ENCODE measurements at places on chromosomes 7 and 10. TPM values are rescaled to one million over a fixed set of nuclear protein-coding genes. Genes with fewer than 3 reads are reported as not detected.

GRCh38 chr7:131329176-131329570 lies 1.5 kb downstream of the MKLN1 start:
- no peak for DNase-seq

DNA sequence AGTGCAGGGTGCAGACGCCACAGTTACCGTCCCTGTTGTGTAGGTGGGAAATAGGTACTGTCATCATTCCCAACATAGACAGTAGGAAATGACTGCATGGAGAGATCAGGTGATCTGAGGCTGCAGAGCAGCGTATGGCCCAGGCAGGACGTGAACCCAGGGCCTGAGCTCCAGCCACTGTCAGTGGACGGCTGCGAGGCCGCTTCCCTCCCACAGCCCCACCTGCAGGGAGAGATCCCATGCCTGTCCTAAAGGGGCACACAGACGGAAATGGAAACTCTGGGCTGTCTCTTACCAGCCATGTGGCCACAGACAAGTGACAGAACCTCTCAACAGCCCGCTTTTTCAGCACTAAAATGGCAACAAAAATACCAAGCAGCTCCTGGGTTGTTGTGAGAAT lies 44.5 kb upstream of the MNX1 start:
- no peak for DNase-seq

DNA sequence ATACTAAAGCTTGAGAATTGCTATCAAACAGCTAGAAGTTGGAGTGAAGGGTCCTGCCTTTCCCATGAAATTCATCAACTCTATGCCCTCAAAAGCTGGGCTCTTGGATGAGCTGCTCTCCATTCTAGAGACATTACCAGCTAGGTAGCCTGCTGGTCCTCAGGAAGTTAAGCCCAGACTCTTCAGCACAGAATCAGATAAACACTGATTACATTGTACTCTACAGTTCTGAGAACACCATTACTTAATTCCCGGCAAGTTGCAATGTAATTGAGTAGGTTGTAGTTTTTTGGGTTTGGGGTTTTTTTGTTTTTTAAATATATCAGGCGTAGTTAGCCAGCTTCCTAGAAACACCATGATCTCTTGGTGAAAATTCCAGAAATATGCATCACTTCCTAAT lies 84.1 kb upstream of the PIK3CG start:
- DNase-seq, result no peak

The TMEM229A gene
- total RNA-seq, result 22.2 TPM

Data from A673 (cell line).